ENCODE measurements at places on chromosomes 11 and 22. TPM values are rescaled to one million over a fixed set of nuclear protein-coding genes. Genes with fewer than 3 reads are reported as not detected.

The DMC1 gene
- not detected for total RNA-seq

The SESN3 gene
- 85.6 TPM for total RNA-seq

The TEX12 gene
- not detected for total RNA-seq

The TMEM191B gene
- total RNA-seq: 3.1 TPM

The RANBP1 gene
- total RNA-seq: 164 TPM

The TMEM45B gene
- not detected for total RNA-seq

The ALKBH3 gene
- total RNA-seq: 30.5 TPM

The CBLIF gene
- not detected for total RNA-seq

The KCNQ1 gene
- not detected for total RNA-seq

The GTF2H1 gene
- 41.5 TPM for total RNA-seq

The INS gene
- total RNA-seq: not detected

The KRTAP5-9 gene
- total RNA-seq: not detected

The APOBEC3G gene
- total RNA-seq: 2.7 TPM

The NXPE1 gene
- total RNA-seq: not detected

The CHRDL2 gene
- total RNA-seq: not detected

The MRPL21 gene
- total RNA-seq: 69.1 TPM

The OR8B12 gene
- total RNA-seq: not detected

The PKDREJ gene
- not detected for total RNA-seq

The ANGPTL5 gene
- total RNA-seq: not detected

The RFPL1 gene
- not detected for total RNA-seq

The OR6T1 gene
- total RNA-seq: not detected

The OR5B12 gene
- total RNA-seq: not detected

The APOBEC3H gene
- 0.48 TPM for total RNA-seq

The SLC22A12 gene
- total RNA-seq: not detected

The NNMT gene
- 394 TPM for total RNA-seq

The MRGPRX4 gene
- total RNA-seq: not detected

The TMPRSS6 gene
- not detected for total RNA-seq

The NEFH gene
- total RNA-seq: 3.1 TPM

The OR8G1 gene
- total RNA-seq: not detected

The AHNAK gene
- 305 TPM for total RNA-seq

The POU2AF1 gene
- total RNA-seq: not detected

The MUS81 gene
- total RNA-seq: 59.9 TPM

The PAMR1 gene
- total RNA-seq: 12.6 TPM

The TMEM121B gene
- 1.9 TPM for total RNA-seq

The MALAT1 gene
- total RNA-seq: 7,772 TPM

The MRGPRF gene
- total RNA-seq: 4.1 TPM

The RIMBP3B gene
- 0.16 TPM for total RNA-seq

The DSCAML1 gene
- not detected for total RNA-seq

Data from astrocyte (in vitro differentiated cells and primary cell).